HS-5 (cell line): ENCODE measurements at places on chromosomes 7 and 10.
A peak's percentile ranks its signal among the peaks of the same experiment; 100 is the strongest.

DNA sequence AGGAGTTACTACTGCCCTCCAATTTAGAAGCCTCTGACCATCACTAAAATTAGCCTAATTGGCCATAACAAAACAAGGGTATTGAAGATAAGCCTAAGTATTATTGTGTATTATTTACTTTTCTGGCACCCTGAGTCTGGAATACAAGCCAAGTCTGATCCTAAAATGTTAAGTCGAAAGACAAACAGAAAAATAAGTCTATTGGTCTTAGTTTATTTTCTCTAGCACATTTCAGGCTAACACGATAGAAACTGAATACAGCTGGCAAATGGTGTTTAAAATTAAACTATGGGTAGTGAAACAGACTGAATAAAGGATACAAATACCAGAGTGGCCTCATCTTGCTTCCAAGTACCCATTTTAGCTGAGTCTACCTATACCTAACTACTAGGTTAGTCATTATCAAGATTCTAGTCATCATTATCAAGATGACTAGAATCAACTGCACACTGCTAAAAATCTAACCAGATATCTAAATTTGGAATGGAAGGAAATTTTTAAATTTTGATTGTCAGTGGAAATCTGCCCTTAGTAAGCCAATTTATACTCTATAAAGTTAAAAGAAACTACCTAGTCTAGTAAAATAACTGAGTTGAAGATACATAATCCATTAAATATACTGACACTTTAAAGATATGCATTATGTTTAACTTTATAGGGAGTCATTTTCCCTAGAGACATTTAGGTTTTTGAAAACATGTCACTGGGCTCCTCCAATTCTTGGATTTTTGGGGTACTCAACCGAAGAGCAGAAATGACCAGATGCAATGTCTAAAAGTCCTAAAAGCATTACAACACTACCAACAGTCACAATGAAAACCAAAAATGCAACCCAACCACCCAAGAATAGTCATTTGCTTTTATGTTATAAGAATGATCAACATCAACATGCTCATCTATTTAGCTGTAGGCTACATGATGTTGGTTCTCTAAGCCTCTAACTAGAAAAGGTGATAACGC lies 80.9 kb downstream of the NT5C2 start:
- no peak for DNase-seq

GRCh38 chr10:37535459-37536246 lies 321.8 kb downstream of the ZNF248 start:
- DNase-seq: peak; percentile 47

DNA sequence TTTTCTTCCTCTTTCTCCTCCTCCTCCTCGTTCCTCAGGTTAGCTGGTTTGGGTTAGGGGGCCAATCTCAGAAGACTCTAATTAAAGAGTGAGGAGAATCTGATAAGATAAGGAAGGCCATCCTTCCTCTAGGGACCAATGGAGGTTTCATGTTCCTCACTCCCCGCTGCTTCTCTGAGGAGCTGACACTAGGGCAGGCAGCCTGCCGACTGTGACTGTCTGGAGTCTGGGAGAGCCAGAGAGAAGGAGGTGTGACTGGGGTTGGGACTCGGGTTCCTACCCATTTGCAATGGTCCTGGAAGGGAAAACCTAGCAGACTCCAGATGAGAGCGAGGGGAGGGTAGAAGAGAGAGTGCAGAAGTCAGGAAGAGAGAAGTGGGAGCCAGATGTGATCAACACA lies 15.3 kb downstream of the PAX2 start:
- no peak for DNase-seq

- no peak for DNase-seq
Observed at GRCh38 chr10:86020134-86020533, 346.5 kb downstream of the GRID1 start.

GRCh38 chr10:61140765-61141392 lies 196.9 kb upstream of the RHOBTB1 start:
- DNase-seq: peak; percentile 43

DNA sequence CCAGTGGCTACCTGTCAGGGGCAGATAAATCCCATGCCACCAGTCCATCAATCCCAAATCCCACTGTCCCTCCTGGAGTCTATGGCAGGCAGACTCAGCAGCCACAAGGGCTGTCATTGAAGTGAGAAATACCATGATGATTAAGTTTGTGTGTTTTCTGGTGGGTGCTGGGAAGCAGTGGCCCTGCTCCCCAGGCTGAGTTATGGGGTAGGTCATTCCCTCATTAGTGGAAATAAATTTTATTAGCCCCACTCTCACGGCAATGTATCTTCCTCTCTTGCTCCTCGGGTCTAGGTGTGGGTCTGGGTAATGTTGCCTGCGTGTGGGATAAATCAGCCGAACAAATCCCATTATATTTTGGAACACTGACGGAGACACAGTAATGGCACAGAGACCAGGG lies 76.8 kb downstream of the PLXNA4 start:
- DNase-seq: no peak

GRCh38 chr10:5510281-5511072 lies 11.1 kb upstream of the CALML5 start:
- DNase-seq: no peak
